Progenitor cell of endocrine pancreas (in vitro differentiated cells): ENCODE measurements at places on chromosomes 5 and 9. TPM values are rescaled to one million over a fixed set of nuclear protein-coding genes. Genes with fewer than 3 reads are reported as not detected.

C9 gene
- total RNA-seq = not detected in 2 replicates

BOD1 gene
- 100.0 and 101 TPM in 2 replicates for total RNA-seq

CLIC3 gene
- 0.64 TPM in 1 of 2 replicates, not detected in the other for total RNA-seq

ACTBL2 gene
- not detected in 2 replicates for total RNA-seq

SLC6A7 gene
- not detected in 2 replicates for total RNA-seq

GRCh38 chr9:129231022-129231739, 53.1 kb upstream of the IER5L start:
- no peak for DNase-seq

- DNase-seq = no peak
Measured at GRCh38 chr5:91384671-91385430, 1.7 kb upstream of the ARRDC3 start.

DNA sequence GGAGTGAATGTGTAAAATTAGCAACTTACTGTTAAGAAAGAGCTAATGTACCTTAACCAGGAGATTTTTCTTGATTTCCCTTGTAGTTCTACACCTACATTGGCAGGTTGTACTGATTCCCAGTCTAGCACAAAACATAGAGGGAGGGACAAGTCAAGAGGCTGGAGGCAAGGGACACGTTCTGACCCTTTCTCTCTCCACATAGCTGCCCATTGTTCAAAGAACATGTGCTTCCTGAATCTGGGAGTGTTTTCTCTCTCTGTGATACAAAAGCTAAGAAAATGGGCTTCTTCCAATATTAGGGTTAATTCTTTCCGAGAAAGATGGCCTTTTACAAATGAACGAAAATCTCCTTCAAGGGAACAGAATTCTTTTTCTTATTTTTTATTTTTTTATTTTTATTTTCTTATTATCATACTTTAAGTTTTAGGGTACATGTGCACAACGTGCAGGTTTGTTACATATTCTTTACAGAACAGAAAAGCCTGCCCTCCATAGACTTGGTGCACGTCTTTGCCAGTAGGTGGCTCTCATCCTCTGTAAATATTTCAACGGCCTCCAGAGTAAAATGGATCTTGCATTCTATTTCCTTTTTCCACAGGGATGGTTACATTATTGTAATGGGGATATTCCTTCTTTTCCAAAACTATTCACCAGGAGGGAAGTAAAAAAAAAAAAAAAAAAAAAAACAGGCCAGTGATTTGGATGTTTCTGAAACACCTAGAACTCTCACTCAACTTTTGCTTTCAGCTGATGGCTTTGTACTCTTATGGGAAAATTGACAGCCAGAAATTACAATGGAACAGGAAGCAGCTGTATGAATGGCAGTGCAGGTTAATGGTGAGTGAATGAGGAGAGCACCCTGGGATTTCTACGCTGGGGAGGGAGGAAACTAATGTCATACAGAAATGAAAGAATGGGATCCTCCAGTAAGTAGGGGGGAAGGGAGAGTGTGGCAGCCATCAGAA, 13.1 kb upstream of the IFNA5 start:
- no peak for DNase-seq

DNA sequence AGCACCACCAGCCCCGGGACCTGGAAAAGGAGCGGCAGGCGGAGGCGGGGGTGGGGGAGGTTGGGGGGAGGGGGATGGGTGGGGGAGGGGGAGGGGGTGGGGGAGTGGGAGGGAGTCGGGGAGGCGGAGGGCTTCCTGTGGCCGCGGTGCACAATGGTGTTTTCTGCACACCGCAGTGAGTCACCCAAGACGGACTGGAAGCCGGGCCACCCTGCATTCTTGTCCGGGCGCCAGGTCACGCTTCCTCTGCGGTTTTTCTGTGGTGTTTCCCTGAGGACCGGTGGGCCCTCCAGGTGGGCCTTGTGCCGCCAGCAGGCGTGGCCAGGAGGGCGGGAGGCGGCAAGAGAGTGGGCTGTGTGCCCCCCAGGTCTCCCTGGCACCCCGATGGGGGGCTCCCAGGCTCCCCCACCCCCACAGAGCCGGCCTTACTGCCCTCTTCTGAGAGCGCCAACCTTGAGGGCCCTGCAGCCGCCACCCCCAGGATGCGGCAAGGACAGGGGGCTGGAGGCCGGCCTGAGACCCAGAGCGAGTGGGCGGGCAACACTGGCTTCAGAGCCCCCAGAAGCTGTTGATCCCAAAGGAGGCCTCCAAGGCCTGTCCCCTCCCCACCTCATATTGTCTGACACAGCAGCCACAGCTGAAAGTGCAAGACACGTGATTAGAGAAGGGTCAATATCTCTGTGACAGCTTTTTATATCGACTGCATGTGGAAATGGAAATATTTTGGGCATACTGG, 11.1 kb downstream of the EXD3 start:
- no peak for DNase-seq

GRCh38 chr9:6761306-6761705, 3.5 kb downstream of the KDM4C start:
- no peak for DNase-seq

DNA sequence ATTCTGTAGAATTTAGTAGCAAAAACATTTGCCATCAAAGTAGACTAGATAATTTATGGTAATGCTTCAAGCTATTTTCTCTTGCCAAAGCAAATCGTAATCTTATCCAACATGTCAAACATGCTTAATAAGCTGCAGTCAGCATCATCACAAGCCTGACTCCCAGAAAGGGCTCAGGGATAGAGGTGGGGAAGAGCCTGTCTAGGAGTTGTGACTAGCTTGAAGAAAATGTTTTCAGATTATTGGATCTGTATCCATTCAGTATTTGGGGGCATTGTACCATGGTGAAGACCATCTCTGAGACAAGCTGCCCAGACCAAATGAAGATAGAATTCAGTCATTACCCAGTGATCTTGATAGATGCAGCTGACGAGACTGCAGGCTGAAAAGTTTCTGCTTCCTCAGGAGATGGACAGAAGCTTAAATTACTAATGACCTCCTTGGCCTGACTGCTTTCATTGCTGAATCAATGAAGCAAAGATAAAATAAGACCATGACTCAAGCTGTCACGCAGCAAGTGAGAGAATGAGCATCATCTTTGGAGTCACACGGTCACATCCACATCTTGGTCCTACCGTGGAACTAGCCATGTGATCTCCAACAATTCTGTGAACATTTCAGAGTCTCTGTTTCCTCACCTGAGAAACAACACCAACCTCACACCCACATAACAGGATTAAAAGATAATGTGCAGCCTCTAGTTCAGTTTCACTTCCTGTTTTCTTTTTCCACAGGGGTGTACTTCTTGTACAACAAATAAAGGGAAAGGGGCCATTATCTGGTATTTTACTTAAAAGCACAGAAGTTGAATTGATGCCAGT, 9.4 kb downstream of the ERAP2 start:
- no peak for DNase-seq
